ENCODE measurements at places on chromosomes 3 and 15. TPM values are rescaled to one million over a fixed set of nuclear protein-coding genes. Genes with fewer than 3 reads are reported as not detected.

LRRC31 gene
- not detected for total RNA-seq

DNA sequence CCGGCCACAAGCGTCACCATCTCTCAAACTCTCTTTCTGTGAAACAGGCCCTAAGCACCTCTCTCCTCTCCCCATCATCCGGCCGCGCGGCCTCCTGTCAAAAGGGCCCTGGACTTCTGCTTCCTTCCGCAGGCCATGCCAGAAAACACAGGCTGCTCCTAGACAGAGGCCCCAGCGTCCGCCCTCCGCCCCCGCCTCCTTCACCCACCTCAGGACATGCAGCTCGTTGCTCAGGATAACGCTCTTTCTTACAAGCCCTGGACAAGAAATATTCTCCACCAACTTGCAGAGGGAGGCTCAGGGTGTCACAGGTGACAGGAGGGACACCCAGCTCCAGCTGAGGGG is 212.0 kb downstream of the XXYLT1 start:
- no peak overlapping the region for H3K27ac ChIP-seq
- peaks cover 4% of the 10 kb centered on the region for H3K27me3 ChIP-seq
- DNase-seq, result no peak
- no peaks in the 10 kb centered on the region for H3K36me3 ChIP-seq
- no peaks in the 10 kb centered on the region for H3K4me1 ChIP-seq
- no peak overlapping the region for H3K4me3 ChIP-seq

DNA sequence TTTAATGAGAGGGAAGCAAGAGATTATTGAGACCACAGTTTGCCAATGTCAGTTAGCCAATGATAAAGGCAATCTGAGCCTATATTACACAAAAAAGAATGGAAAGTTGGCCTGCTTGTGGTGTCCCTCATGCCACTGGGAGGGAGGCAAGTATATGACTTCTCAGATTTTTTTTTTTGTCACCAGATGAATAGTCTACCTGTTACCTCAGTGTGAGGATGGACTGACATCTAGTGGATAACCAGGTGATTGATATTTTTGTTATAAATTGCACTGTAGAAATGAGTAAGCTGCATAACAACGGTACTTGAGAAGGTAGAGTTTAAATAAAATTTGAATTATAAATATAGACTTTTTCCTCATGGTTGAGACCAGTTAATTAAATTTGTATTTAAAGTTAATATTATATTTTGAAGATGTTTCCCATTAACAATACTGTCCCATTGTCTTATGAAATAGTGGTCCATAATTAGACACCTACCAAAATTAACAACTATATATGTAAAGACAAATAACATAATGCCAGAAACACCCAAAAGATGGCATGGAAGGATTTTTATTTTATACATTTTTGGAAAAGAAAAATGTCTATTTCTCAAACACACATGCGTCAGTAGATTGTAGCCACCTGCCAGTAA is 237.8 kb upstream of the GADL1 start:
- DNase-seq, result no peak
- no peaks in the 10 kb centered on the region for H3K36me3 ChIP-seq
- no peaks in the 10 kb centered on the region for H3K27me3 ChIP-seq
- H3K4me3 ChIP-seq, result no peak overlapping the region
- peaks cover 3% of the 10 kb centered on the region for H3K4me1 ChIP-seq
- no peak overlapping the region for H3K27ac ChIP-seq

- no peak overlapping the region for H3K4me3 ChIP-seq
- DNase-seq, result no peak
- H3K36me3 ChIP-seq, result no peaks in the 10 kb centered on the region
Measured at GRCh38 chr15:101156509-101157159, 95.2 kb downstream of the CHSY1 start.

DNA sequence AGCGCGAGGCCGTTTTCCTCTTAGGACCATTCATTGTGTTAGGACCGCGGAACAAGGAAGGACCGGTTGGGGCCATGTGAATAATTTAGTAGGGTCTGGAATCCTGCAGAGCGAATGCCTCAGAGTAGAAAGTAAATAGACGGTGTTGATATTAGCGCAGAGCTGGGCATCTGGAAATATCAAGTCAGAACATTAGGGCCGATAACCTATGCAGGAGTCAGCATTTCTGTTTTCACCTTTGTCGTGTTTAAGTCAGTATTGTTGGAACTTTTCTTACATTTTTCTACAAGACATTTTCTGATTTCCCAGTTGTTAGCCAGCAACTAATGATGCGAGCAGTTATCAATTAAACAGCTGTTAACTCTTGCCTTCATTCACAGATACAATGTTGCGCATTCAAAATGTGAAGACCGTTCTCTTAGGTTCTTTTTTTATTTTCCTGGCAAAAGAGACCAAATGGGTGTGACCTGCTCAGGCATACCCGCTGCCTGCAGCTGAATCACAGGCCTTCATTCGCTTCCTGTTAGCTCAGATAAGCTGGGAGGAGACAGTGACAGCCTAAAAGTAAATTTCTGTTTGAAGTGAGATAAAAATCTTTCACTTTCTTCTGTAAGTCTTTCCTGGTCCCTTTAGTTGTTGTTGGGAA is 966 bp upstream of the PKM start:
- no peaks in the 10 kb centered on the region for H3K27me3 ChIP-seq
- peak overlapping the region; percentile 98 for H3K4me3 ChIP-seq

Data from activated CD4-positive, alpha-beta T cell treated with anti-CD3 and anti-CD28 coated beads, Interleukin-2, amount 10 ng/mL, durations not matched to agents 7 days and 5 days (primary cell).